ENCODE measurements at places on chromosomes 4 and X.
A peak's percentile ranks its signal among the peaks of the same experiment; 100 is the strongest.

GRCh38 chr4:168978001-168978700, 31.9 kb downstream of the CBR4 start:
- peak; percentile 26 for DNase-seq

- no peak for DNase-seq
Measured at GRCh38 chrX:11426712-11427452, 133.7 kb downstream of the AMELX start.

GRCh38 chr4:88605736-88606135, 13.5 kb downstream of the HERC3 start:
- DNase-seq = no peak

DNA sequence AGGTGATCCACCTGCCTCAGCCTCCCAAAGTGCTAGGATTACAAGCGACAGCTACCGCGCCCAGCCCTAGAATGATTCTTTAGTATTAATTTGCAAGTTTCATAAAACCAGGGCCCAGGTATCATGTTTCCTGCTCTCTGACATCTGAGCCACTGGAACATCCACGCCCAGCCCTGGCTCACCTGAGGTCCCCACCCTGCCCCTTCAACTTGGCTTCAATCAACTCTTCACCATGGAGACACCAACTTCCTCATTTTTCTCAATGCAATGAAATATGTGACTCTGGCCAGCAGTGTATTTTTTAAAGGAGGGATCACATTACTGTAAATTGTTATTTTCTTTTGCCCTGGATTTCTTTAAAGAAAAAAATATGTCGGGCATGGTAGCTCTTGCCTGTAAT, 3.9 kb downstream of the PRSS12 start:
- peak; percentile 30 for DNase-seq

- DNase-seq = no peak
Measured at GRCh38 chr4:4427886-4428285, 41.0 kb downstream of the NSG1 start.

- no peak for DNase-seq
Measured at GRCh38 chr4:123286903-123287466, 109.6 kb upstream of the SPRY1 start.

GRCh38 chr4:40193016-40193571, 3.7 kb upstream of the RHOH start:
- DNase-seq = peak; percentile 20

DNA sequence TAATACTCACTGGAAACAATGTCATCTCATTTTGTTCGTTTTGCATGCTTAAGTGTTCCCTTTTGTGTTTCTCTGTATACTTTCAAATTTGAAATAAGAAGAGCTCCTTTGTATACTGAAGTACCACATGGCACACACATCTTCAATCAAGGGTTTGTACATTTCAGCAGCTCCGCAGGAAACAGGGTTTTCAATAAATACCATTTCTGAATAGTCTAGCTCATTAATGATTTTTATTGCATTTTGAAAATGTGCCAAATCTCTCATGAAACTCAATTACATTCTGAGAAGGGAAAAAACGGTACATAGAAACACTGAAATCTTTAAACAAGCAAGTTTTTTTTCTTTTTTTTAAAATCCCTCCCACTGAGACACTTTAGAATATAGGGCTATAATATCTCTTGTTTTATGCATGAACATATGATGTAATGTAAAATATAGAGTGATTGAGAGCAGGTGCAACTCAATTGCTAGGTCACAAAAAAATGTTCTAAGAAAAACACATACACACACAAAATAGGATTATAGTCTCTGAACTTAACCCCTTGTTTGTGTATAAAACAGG, 914.2 kb upstream of the PCDH7 start:
- peak; percentile 26 for DNase-seq

- no peak for DNase-seq
Measured at GRCh38 chrX:41946235-41946634, 22.9 kb upstream of the CASK start.

DNA sequence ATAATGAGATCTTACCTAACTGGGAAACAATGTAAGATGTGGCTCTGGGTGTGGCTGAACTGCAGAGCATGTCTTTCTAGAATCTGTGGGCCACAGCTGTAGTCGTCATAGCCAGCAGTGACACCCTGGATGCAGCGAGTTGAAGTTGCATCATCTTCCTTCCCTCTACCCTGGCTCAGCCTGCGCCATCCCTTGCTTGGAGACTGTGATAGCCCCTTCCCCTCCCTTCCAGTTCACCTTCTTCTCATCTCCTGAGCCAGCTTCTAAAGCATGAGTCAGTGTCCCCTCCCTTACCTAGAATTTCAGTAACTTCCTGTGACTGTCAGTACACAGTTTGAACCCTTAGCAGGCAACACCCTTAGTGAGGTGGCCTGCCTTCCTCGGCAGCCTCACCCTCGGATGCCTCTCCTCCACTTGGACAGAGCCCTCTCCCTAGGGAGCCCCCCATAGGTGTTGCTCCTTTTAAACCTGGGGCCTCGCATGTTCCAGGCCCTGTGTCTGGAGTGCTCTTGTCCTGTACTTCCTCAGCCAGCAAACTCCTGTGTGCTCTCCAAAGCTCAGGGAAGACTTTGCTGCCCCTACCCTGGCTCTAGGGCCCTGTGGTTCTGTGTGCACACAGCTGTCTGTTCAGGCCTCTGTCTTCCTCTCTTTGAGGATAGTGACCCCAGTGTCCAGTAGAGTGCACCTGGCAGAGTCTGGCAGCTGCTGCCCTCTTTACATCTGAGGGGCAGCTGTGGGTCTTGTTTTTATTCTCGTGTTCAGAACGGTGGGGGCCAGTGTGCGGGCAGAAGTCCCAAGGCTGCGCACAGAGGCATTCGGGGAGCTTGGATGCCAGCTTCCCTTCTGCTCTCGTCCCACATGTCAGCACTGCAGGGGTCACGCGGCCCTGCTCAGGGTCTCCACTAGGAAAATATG, 43.7 kb upstream of the TADA2B start:
- DNase-seq = no peak

GRCh38 chr4:72975488-72975784, 94.1 kb downstream of the COX18 start:
- no peak for DNase-seq

DNA sequence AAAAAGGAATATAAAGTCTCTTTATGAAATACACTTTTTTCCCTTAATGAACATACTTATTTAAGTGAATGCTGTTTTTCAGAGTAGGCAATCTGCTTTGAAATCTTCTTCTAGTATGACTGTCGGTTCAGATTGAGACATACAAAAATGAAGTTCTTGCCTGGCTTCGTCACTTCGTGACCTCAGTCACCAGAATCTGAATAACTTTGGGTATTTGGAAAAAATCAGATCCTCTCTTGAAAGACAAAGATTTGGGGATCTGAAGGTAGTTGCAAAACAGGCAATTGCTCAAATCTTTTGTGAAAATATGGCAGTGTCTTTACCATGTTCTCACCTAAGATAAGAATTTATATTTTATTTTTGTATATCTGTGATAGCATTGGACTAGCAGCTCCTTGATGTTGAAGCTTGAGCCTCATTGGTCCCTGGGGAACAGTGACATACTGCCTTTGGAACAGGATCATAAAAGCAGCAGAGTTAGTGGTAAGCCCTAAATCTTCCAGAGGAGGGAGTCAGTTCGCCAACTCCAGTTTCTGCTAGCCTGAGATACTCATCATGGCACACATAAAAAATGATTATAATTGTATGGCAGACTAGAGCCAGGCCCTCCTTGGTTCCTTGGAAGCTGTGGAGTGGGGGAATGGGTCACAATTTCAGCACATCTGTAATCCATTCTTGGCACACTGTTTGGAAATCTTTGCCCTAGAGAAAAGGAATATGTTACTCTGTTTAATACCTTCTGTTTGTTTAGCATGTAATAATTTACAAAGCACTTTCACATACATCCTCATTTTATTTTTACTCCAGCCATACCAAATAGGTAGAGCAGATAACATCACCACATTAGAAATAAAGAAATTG, 5.0 kb downstream of the ARFIP1 start:
- DNase-seq = peak; percentile 74
